NCI-H1694 treated with DMSO at 0.1 percent for 48 hours (cell line): ENCODE measurements at places on chromosomes 7 and 10.

- no peak for DNase-seq
Observed at GRCh38 chr10:124564881-124565280, 103.3 kb downstream of the LHPP start.

DNA sequence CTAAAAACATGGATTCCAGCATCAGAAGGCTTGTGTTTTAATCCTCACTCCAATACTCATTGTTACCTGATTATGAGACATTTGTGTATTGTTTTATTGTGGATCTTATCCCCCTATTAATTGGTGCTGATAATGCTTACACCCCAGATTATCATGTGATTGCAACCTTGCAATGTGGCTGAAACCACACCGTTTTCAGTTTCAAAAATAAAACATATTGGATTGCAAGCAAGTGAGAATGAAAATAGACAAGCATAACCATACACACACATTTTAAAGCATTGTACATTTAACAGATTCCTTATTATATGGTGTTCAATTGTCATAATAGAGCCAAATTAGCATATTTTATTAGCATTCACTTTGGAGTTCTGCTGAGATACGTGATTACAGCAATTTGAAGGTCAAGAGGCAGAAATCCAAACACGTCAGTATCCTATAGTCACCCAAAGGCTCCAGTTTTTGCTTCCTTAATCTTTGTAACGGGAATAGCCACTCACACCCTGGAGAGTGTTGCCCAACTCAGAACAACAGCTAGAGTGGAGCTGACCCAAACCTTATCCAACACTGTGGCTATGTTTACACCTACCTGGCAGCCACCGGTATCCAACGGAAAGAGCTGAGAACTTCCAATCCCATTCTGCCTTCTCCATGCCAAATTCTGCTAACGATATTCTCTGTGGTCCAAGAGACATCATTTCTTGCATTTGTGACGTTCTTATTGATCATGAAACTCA lies 317.1 kb upstream of the KLF6 start:
- no peak for DNase-seq

- DNase-seq: no peak
Observed at GRCh38 chr7:90599038-90599437, 2.9 kb downstream of the CDK14 start.

DNA sequence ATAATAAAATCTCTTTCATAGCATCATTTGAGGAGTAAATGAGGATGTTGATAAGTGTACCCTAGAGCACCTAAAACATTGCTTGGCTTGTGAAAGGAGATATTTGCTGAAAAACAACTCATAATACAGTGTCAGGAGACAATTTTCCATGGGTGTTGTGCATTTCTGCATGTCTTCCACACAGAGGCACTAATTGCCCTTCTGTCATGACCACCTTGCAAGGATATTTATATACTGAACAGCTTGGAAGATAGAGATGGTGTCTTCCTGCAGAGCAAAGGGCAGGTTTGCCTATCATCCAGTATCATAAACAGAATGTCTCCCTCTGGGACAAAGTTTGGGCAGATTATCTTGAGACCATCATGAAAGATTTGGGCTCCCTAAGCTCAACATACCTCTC lies 495.2 kb upstream of the LRRN3 start:
- DNase-seq: peak; percentile 30

GRCh38 chr7:44072364-44073231 lies 7.2 kb upstream of the PGAM2 start:
- peak; percentile 44 for DNase-seq
